NCI-H2171 (cell line): ENCODE measurements at places on chromosomes 3 and 15.

GRCh38 chr3:40057077-40057476 is 247.7 kb downstream of the MYRIP start:
- DNase-seq: no peak

- DNase-seq: no peak
Observed at GRCh38 chr15:55282284-55282833, 7.3 kb downstream of the RAB27A start.

- no peak for DNase-seq
Observed at GRCh38 chr15:73617301-73617831, 15.8 kb downstream of the NPTN start.

DNA sequence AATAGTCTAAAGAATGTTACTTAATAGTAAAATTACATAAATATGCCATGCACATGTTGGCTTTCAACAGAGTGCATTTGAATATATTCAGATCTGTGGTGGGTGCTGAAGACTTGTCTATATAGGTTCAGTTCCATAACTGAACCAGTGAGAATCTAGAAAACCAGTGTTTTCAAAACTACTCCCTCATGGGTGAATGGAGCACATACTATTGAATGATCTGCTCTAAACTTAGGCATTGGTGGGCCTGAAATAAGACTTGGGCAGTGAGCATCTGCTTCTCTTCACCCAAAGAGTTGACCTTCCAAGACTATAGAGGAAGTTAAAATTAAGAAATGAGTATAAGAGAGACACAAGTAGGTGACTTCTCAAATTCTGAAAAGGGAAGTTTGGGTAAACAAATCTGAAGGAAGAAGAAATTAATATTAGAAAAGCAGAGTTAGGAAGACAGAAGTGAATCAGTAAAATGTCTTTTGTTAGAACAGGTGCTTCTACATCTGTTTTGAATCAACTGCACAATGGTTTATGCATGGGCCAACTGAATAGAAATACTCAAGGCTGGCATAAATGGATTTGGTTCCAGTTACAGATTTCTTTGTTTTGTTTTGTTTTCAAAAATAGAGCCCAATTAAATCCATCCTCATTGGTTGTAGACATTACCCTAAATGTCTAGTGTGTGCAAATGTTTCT is 19.3 kb downstream of the ALCAM start:
- no peak for DNase-seq

- DNase-seq: no peak
Observed at GRCh38 chr3:13414040-13414729, 5.9 kb downstream of the NUP210 start.
